ENCODE measurements at places on chromosomes 7 and 10.

- H3K27ac ChIP-seq: no peak overlapping the region
- DNase-seq: no peak
- H3K4me1 ChIP-seq: peaks cover 61% of the 10 kb centered on the region
- no peaks in the 10 kb centered on the region for H3K27me3 ChIP-seq
Observed at GRCh38 chr7:8117195-8117594, 144.8 kb downstream of the ICA1 start.

- H3K27me3 ChIP-seq: peaks cover 7% of the 10 kb centered on the region
- H3K4me1 ChIP-seq: no peaks in the 10 kb centered on the region
- no peak for DNase-seq
- no peak overlapping the region for H3K4me3 ChIP-seq
- H3K27ac ChIP-seq: no peak overlapping the region
- H3K36me3 ChIP-seq: no peaks in the 10 kb centered on the region
Observed at GRCh38 chr10:128306535-128306934, 180.3 kb upstream of the MKI67 start.

GRCh38 chr10:481628-482027, 207.8 kb downstream of the DIP2C start:
- no peaks in the 10 kb centered on the region for H3K27me3 ChIP-seq
- no peak overlapping the region for H3K4me3 ChIP-seq
- DNase-seq: no peak
- H3K36me3 ChIP-seq: no peaks in the 10 kb centered on the region
- H3K27ac ChIP-seq: no peak overlapping the region
- peaks cover 19% of the 10 kb centered on the region for H3K4me1 ChIP-seq

DNA sequence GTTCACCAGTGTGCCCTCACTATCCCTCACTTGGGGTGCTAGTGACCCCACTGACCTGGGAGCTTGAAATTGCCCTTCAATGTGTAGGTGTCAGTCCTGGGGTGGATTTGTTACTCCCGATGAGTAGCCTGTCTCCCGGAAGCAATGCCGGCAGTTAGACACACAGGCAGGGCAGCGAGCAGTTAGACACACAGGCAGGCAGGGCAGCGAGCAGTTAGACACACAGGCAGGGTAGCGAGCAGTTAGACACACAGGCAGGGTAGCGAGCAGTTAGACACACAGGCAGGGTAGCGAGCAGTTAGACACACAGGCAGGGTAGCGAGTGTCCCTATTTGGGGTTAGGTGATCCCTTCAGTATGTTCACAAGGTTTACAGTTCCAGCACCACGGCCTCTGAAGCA, 44.0 kb downstream of the VWA2 start:
- no peak overlapping the region for H3K27ac ChIP-seq
- peaks cover 2% of the 10 kb centered on the region for H3K27me3 ChIP-seq

Data from activated CD4-positive, alpha-beta T cell treated with anti-CD3 and anti-CD28 coated beads for 36 hours (primary cell).